ENCODE measurements at places on chromosomes 13 and 19.

DNA sequence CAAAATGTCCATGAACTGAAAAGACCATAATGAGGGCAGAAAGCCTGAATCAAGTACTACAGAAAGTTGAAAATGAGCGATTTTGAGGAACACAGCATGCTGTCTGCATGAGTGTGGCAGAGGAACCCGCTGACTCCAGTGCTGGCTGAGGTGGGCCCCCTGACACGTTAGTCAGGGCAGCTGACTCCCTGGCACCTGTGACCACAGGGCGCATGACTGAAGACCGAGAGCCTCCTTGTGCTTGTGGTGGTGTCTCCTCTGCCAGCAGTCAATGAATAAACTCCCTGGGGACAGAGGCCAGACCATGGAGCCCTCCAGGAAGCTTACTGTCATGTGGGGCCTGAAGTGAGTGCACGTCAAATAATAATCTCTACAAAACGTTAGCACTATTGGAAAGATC, 38.4 kb upstream of the VSTM2B start:
- DNase-seq = no peak

DNA sequence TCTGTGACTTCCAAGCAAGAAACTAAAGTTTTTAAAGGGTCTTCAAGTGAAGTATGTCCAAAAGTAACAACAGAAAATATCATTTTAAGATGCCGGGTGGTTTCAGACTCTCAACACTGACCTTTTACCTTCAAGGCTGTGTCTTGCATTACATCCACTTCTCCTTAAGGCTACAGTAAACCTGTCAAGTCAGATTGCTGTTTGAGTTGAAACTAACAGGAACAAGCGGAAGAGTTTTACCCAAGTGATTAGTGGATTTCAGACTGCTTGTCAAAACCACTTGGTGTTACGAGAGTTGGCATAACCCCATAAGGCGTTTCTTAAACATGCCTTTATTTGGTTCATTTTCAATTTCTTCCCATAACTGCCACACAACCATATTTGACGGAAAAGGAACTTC, 283.1 kb downstream of the DCT start:
- DNase-seq = peak; percentile 92

- DNase-seq = no peak
Measured at GRCh38 chr13:21894091-21894490, 223.2 kb downstream of the FGF9 start.

- no peak for DNase-seq
Measured at GRCh38 chr19:43467730-43468129, 2.3 kb upstream of the LYPD3 start.

DNA sequence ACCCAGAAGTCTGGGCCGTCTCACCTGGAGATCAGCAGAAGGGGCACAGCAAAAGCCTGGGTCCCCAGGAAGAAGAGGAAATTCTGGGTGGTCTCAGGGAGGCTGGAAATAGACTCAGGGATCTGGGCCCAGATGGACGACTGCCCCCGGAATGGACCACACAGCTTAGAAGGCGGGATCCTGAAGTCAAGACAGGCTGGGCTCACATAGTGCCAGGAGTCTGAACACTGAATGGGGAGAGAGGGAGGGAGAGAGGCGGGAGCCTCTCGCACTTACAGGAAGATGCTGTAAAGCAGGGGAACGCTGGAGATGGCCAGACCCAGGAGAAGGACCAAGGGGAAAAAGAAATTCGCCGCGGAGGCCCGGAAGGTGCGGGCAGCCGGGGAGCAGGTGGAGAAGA, 1.3 kb upstream of the LENG1 start:
- DNase-seq = peak; percentile 12

DNA sequence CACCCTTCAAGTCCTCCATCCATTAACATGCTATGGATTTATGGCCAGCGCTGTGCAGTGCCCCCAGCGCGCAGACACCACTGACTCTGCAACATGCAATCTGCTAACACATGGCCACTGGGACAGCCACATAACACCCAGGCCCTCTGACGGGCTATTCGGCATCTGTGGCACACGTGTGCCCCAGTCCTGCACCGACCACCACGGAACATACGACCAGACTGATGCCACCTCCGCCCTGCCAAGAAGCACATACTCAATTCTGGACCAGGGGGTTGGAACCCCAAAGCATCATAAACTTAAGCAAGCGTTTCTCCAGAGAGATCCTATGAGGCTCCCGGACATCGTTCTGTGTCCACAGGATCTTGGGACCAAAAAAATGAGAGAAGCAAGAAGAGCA, 9.8 kb downstream of the STK24 start:
- no peak for DNase-seq

GRCh38 chr13:27177852-27178251, 6.2 kb upstream of the USP12 start:
- no peak for DNase-seq

GRCh38 chr19:8185343-8186068, 23.7 kb upstream of the CERS4 start:
- DNase-seq = no peak

DNA sequence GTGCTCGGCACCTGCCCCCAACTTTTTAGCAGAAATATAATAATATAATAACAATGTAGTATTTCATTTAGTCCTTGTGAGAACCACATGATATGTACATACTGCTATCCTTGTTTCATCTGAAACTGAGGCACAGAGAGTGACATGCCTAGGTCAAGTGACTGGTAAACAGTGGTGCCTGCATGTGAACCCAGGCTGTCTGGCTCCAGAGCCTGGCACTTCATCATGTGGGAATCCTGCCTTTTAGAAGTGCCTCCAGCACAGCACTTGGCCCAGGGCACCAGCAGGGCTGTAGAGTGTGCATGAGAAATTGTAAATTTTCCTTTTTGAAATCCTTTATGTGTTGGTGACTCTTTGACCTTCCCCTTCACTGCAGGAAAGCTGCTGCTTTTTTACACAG, 27.4 kb downstream of the PRAM1 start:
- DNase-seq = no peak

GRCh38 chr19:33890569-33890968, 93.9 kb downstream of the KCTD15 start:
- DNase-seq = no peak

- DNase-seq = no peak
Measured at GRCh38 chr13:65085977-65086376, 2144.2 kb downstream of the PCDH9 start.

- peak; percentile 31 for DNase-seq
Measured at GRCh38 chr19:9986787-9987281, 23.5 kb downstream of the COL5A3 start.

- peak; percentile 81 for DNase-seq
Measured at GRCh38 chr19:14118165-14119051, 846 bp upstream of the PRKACA start.

DNA sequence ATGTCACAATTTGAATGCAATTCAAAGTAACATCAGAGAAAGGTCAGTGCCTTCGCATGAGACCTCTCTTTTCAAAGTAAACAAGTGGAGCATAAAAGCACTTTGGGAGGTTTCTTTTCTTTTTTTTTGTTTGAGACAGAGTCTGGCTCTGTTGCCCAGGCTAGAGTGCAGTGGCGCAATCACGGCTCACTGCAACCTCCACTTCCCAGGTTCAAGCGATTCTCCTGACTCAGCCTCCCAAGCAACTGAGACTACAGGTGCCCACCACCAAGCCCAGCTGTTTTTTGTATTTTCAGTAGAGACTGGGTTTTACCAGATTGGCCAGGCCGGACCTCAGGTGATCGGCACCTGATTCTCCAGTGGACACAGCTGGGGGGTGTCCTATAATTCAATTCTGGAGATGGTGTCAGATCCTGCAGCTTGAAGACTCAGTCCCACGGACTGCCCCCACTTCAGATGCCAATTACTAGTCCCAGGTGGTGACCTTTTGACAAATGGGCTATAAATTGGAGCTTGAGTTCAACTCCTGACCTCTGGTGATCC, 57.6 kb downstream of the RGCC start:
- DNase-seq = no peak

- DNase-seq = no peak
Measured at GRCh38 chr19:23823952-23824389, 65.3 kb upstream of the ZNF681 start.

DNA sequence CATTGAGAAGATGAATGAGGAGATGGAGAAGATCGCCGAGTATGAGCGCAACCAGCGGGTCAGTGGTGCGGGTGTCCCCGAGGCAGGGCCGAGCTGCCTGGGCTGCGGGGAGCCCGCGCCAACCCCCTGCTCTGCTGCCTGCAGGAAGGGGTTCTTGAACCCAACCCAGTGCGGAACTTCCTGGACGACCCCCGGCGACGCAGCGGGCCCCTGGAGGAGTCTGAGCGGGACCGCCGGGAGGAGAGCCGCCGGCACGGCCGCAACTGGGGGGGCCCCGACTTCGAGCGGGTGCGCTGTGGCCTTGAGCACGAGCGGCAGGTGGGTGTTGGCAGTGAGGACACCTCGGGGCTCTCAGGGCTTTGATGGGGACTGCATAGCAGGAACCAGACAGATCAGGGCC, 8.3 kb downstream of the CCDC9 start:
- no peak for DNase-seq

GRCh38 chr13:47114030-47114429, 217.2 kb upstream of the HTR2A start:
- DNase-seq = no peak
